ENCODE measurements at places on chromosomes 4 and X.

GRCh38 chr4:121734571-121734970 is 30.4 kb downstream of the SMIM43 start:
- no peak for DNase-seq

- no peak for DNase-seq
These were observed 5.3 kb downstream of the KIT start for GRCh38 chr4:54662901-54663585.

- DNase-seq, result peak; percentile 46
These were observed 47.7 kb downstream of the DDX3X start for GRCh38 chrX:41381685-41382084.

DNA sequence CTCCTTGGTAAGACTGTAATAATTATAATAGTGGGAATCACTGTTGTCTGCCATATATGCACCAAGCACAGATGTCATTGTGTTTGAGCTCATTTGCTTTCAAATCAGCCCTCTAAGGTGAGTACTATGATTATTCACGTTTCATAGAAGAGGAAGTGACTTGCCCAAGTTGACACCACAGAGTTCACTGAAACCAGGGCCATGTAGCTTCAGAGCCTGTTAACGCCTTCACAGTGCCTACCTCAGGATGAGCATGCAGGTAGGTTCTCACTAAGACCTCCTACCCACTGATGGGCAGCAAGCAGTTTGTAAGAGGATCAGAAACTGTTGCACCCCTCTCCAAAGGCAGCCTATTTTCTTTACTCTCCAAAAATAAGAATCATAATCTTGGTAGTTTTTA is 27.4 kb downstream of the TMPRSS11A start:
- DNase-seq, result no peak

DNA sequence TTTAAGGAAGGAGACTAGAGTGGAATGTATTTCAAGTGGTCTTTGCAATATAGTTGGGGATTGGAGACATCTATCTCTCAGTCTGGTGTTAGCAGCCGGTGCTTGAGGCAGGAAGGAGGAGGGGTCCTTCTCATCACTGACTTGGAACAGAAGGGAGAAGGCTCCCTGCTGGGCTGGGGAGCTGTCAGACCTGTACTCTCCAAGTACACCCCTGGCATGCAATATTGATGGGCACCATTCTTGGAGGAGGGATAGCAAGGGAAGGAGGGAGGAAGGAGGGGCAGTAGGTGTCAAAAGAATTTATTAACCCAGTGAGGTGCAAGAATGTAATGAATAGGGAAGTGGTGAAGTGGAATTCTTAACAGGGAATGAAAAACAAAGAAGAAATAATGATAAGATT is 338.8 kb downstream of the UNC5C start:
- no peak for DNase-seq

DNA sequence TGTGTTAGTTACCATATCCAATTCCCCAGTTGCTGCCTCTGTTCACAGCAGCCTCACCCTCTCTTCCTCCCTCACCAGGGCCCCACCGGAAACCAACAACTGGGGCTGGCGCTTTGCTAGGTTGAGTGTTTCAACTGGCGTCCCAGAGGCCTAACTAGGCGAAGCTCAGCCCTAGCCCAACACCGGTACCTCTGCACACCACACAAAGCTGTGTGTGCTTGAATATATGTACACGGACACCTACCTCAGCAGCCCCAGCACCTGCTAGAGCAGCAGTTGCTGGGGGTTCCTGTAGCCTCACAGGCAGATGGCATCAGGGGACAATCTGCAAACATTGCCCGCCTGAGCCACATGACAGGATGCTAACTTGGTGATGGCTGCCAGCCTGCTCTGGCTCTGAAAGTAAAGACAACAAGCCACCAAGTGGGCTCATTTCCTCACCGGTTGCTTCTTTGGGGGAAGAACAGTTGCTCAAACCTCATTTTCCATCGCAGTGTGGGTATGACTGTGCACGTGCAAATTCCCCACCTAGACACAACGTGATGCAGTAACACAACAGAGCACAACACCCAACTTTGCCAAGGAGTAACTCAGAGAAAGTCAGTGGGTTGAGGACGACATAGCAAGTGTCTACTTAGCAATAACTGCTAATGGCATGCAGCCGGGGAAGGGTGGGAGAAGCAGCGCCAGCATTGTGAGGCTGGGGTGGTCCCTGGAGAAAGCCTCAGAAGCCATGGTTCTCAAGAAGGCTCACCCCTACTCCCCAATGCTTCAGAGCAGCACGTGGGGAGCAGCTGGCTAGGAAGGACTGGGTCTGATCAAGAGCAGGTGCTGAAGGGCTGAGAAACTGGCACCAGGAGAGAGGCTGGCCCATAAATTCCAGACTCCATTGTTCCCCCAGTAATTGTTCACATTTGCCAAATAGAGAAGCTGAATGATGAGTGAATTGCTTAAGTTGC is 139.5 kb downstream of the SH3KBP1 start:
- no peak for DNase-seq

DNA sequence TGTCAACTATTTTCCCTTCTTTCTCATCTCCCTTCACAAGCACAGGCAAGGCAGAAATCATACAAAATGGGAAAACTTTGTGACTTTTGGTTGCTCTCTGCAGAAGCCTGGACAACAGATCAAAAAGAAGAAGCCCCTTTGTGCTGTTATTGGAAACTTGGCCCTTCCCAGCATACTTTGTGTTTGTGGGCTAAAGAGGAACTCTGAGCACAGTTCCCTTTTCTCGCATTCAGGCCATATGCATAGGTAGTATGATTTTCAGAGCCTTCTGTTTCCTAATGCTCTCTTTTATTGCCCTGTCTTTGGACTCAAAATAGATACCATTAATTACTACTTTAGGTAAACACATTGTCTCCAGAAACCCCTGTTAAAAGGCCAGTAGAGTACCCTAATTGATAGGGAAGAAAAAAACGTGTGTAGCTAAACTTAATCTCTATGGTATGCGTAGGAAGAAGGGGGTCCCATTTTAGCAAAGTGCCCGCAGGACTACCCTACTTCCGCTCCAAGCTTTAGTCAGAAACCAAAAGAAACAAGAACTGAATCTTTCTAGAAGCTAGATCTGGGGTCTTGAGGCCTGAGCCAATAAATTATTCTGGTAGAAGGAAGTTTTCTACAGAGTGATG is 26.6 kb downstream of the VSIG4 start:
- no peak for DNase-seq

- DNase-seq, result no peak
These were observed 796.7 kb downstream of the RAPGEF2 start for GRCh38 chr4:159899596-159899995.

DNA sequence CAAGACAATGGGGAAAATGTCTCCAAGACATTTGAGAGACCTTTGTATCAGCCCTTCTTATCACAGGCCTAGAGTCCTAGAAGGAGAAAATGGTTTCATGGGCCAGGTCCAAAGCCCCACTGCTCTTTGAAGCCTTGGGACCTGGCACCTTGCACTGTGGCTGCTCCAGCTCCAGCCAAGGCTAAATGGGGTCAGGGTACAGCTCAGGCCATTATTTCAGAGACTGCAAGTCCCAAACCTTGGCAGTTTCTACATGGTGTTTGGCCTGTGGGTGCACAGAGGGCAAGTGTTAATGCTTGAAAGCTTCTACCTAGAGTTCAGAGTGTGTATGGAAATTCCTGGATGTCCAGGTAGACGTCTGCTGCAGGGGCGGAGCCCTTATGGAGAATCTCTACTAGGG is 28.5 kb downstream of the SHROOM3 start:
- DNase-seq, result no peak

DNA sequence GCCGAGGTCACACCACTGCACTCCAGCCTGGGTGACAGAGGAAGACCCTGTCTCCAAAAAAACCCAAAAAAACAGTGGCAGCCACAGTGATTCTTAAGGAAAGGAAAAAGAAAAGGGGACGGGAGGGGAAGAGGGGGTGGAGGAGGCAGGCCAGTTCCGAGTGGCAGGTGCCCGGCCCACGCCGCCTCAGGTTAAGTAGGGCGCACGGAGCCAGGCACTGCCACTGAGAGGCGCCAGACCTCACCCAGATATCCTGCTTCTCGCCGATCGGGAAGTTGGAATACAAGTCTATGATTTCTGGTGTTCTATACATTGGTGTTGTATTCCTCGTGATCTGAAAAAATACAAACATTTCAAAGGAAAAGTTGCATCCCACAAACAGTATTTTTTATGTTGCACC is 35.9 kb downstream of the GAK start:
- DNase-seq, result no peak

- DNase-seq, result no peak
These were observed 64.7 kb upstream of the UXT start for GRCh38 chrX:47723689-47724088.

GRCh38 chr4:77800483-77801259 is 18.5 kb downstream of the CNOT6L start:
- no peak for DNase-seq

GRCh38 chr4:100721077-100721476 is 203.3 kb upstream of the EMCN start:
- no peak for DNase-seq

- no peak for DNase-seq
These were observed 89.0 kb downstream of the SPRY1 start for GRCh38 chr4:123485601-123486000.

DNA sequence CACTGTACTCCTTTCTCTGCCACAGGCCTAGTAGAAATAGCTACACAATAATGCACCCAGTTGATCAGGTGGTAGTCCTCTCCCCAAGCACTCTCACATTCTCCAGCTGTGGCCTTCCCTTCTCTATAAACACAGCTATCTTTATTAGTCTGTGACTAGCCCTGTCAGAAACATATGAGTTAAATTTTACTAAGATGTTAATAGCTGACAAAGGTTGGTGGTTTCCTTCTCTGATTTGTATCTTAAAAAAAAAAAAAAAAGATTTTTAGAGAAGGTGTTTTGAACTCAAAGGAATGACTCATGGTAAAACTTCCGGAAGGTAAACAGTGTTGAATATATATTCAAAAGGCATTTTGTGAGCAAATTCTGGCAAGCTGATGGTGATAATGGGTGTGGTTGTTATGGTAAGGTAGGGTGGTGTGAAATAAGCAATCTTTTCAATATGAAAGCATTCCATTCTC is 327.4 kb downstream of the PPP3CA start:
- no peak for DNase-seq

- no peak for DNase-seq
These were observed 63.5 kb downstream of the GPC3 start for GRCh38 chrX:133921764-133922389.

DNA sequence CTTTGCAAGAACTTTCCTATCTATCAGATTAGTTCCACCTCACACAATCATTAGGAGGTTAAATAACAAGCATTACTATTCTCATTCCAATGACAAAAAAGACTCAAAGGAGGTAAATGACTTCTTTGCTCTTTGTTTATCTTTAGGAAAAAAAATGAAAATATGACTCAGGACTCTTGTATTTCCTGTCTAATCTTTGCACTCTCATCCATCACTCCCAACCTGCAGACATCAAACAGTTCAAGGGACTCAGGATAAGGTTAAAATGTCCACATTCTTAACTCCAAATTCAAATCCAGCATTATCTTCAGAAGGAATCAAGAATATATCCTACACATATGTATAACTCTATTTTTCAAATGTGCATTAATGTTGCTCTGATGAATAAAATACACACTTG is 139.6 kb downstream of the UNC5C start:
- DNase-seq, result no peak

DNA sequence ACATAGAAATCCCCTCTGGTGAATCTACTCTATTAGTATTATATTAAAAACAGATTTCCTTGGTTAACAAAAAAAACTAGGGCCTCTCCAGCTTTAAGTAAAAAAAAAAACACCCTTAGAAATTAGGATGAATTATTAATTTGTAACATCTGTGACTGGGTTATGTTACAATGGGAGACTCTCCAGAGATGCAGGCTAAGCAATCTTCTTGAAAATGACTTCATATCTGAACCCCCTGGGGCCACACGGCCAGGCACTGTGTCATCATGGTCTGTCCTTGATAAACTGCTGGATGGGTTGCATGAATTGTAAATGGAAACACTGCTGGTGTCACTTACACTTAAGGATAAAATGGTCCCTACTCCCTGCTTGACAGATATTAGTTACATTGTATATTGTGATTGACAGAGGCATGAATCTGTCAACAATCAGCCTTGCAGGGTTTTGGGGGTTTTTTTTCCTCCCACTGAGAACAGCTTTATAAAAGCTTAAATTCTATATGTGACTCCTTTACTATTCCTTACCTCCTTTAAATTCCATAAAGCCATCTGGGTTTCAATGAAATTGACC is 49.1 kb downstream of the PRKG2 start:
- DNase-seq, result no peak

DNA sequence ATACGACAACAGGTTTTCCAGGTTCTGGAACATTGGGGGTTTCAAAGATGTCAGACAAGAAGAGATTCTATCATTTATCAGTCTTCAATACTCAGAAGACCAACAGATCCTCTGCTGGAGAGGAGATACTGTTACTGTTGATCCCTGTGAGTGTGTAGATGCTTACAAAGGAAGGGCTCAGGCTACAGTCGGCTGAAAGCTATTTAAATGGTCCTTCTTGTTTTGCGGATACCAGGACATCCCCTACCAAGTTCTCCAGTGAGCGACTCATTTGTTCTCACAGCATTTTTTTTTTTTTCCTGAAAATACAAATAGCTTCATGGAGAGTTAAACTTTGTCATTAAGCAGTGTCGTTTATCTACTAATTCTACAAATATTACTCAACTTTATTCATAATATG is 201.6 kb downstream of the CAMK2D start:
- no peak for DNase-seq

DNA sequence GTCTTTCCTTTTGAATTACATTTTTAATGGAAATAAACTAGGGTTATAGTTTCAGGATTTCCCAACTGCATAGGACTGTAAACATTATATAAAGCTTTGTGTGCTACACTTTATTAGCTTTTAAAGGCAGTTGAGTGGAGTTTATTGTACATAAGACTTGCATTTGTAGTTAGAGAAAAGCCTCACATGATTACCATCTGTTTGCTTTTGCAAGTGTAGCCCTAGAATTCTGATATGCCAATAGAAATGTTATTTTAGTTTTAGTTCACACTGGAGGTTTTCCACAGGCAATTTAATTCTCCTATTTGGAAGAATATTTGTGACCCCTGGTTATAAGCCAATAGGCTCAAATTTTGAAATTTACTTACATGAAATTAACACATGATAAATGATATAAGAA is 41.3 kb upstream of the ANK2 start:
- DNase-seq, result no peak

DNA sequence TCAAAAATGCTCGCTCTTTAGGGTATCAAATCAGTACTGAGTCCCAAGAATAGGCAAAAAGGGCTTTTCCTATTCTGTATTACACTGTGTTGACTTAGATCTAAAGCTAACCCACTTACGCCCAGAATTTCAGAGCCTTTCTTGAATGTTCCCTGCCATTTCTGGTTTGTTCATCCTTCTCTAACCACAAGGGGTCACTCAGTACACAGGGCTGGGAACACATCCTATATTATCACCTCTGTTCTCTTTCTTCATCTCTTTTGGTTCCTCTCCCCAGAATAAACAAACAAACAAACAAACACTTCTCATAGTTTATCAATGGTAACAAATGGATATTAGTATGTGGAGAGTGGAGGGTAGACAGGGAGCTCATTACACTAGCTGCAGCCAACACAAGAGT is 25.5 kb upstream of the MORC4 start:
- DNase-seq, result no peak

DNA sequence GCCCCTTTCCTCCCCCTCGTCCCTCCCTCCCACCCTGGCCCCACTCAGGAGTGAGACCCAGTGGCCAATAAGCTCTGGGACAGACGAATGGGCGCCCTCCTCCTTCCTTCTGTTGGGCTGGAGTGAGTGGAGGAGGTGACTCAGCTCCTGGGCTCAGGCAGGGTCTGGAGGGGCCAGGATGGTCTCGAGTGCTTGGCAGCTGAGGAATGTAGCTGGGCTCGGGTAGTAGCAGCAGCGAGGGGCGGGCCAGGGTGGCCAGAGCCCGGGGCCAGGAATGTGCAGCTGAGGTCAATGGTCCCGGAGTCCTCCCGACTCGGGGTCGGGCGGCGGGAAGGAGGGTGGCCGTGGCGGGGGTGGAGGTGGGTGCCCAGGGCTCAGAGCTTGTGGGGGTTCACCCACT is 15.0 kb downstream of the G6PD start:
- peak; percentile 17 for DNase-seq

Measured in T1000 (cell line).